ENCODE measurements at places on chromosomes 5 and 9.

DNA sequence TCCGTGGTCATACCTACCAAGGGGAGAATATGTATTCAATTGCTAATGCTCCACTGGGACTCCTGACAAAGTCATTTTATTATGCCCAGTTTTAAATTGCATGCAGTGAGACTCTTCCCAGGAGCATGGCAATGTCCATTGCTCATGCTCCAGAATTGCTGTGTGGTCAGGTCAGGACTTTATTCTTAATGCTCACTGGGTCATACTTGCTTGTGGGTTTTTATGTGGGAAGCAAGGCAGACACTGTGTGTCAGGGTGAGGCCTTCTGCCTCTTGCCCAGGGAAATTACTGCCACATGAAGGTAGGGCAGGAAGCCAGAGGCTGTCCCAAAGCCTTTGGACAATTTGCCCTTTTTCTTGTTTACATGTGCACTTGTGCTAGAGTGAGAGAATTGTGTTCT, 164.6 kb upstream of the MEF2C start:
- DNase-seq: no peak

DNA sequence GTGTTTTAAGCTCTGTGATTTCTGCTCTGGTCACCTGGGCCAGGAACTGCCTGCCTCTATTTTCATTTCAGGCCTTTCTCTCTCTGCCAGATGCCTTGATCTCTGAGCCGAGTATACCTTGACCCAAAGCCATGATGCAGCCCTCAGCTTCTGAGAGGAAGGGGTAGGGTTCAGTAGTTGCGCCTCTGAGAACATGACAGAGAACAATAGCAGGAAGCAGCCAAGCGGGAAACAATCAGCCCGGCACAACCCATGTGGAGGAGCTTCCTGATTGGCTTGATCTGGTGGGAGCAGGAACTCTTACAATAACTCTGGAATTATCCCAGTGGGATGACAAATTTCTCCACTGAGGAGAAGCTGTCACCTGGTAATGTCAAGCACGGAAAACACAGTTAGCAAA, 127.4 kb downstream of the PALM2AKAP2 start:
- no peak for DNase-seq

DNA sequence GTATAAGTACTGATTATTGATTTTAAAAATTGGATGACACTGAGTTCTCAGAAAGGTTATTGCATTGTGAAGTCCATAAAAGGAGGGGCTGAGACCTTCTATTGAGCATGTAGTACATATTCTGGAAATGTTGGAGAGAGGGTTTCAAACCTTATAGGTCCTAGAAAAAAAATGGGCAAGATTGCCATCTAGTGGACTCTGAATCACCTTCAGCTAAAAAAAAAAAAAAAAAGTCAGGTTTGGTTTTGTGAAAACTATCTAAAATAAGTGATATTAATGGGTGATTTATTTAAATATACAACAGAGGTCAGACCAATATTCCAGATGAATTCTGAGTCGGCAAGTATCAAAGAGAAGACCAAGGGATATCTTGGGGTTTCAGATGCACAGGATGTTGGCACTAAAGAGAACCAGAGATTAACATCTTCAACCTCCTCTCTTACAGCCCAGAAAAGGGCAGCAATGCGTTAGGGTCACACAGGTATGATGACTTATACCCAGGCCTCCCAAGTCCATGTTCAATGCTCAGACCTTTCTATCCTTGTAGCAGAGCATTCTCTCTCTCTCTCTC, 109.8 kb upstream of the NMUR2 start:
- DNase-seq: no peak

GRCh38 chr5:83387041-83387440, 84.5 kb upstream of the VCAN start:
- no peak for DNase-seq

GRCh38 chr5:40717281-40717680, 37.6 kb downstream of the PTGER4 start:
- no peak for DNase-seq

- no peak for DNase-seq
Observed at GRCh38 chr5:59143926-59144333, 561.1 kb downstream of the RAB3C start.

GRCh38 chr9:118701985-118702384, 667.2 kb downstream of the BRINP1 start:
- no peak for DNase-seq

- DNase-seq: no peak
Observed at GRCh38 chr9:219670-220365, 5.2 kb downstream of the DOCK8 start.

- DNase-seq: no peak
Observed at GRCh38 chr5:134226441-134227192, 744 bp upstream of the PPP2CA start.

DNA sequence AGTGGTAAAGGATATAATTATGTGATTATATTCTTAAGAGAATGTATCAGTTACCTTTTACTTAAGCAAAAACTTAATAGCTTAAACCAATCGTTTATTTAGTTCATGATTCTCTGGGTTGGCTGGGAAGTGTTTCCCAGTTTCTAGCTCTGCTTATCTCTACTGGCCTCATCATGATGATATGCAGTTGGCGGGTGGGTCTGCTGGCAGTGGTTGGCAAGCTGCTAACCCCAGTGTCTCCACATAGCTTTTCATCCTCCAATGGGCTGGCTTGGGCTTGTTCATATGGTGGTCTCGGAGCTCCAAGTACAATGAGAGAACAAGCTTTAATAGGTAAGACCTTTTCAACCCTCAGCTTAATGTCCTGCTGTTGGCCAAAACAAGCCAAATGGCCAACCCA, 43.8 kb downstream of the ABLIM3 start:
- DNase-seq: no peak

DNA sequence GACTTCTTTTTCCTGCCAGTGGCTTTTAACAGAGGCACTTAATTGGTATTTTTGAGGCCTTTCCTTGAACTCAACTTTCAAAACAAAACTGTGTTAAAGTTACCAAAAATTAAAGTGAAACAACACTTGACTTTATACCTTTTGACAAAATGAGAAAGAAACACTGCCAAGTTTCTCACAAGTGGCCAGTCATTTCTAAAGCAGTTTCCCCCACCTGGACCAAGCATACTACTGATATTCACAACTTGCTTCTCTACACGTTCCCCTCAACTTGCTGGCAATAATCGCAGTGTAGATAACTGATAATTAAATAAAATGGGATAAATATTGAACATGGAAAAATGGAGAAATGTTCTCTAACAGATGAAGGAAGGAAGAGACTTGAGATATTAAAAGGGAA, 135.7 kb downstream of the TLR4 start:
- DNase-seq: no peak

DNA sequence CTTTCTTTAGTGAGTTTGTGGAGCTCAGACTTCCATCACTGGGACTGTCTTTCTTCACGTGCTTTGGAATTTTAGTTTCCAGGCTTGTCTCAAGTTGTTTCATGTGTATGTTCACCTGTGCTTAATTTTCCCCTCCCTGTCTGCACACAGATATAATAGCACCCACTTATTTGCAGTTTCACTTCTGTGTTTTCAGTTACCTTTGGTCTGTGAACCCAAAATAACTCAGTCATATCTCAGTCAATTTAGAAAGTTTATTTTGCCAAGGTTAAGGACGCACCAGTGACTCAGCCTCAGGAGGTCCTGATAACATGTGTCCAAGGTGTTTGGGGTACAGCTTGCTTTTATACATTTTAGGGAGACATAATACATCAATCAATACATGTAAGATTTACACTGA, 330.4 kb downstream of the ICE1 start:
- no peak for DNase-seq

GRCh38 chr9:121612511-121612998, 38.9 kb upstream of the DAB2IP start:
- DNase-seq: no peak

GRCh38 chr9:127233989-127234388, 30.6 kb upstream of the GARNL3 start:
- no peak for DNase-seq

- DNase-seq: no peak
Observed at GRCh38 chr5:60597572-60598320, 102.2 kb downstream of the DEPDC1B start.

All from stimulated activated naive CD4-positive, alpha-beta T cell (primary cell).